ENCODE measurements at places on chromosomes 5 and 9.

- DNase-seq = no peak
Observed at GRCh38 chr9:12652973-12653372, 40.2 kb upstream of the TYRP1 start.

GRCh38 chr9:73133921-73134407 is 17.7 kb upstream of the ANXA1 start:
- no peak for DNase-seq

DNA sequence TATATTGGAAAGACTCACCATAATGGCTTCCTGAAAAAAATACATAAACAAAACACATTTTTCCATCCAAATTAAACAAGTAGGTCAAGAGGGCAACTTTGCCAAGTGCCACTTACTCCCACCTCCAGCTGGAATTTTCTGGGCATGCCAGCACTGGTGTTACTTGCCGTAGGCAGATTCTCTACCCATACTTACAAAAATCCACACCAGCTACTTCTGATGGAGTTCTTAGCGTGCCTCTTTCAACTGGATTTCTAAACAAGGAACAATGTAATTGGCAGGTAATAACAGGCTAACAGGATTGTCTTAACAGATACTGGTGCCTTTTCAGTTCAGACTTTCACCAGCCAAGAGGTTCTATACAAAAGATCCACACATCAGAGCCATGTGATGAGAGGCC is 301.4 kb downstream of the MLLT3 start:
- no peak for DNase-seq

- DNase-seq = no peak
Observed at GRCh38 chr5:23466401-23466912, 41.0 kb upstream of the PRDM9 start.

- DNase-seq = no peak
Observed at GRCh38 chr5:5145651-5146529, 5.8 kb downstream of the ADAMTS16 start.

GRCh38 chr9:1837453-1838084 is 177.6 kb upstream of the SMARCA2 start:
- no peak for DNase-seq

GRCh38 chr9:108688051-108688450 is 167.7 kb downstream of the ACTL7B start:
- no peak for DNase-seq

- peak; percentile 52 for DNase-seq
Observed at GRCh38 chr5:147567917-147568598, 58.2 kb upstream of the DPYSL3 start.
